ENCODE measurements at places on chromosomes 6 and 20.
A peak's percentile ranks its signal among the peaks of the same experiment; 100 is the strongest.

DNA sequence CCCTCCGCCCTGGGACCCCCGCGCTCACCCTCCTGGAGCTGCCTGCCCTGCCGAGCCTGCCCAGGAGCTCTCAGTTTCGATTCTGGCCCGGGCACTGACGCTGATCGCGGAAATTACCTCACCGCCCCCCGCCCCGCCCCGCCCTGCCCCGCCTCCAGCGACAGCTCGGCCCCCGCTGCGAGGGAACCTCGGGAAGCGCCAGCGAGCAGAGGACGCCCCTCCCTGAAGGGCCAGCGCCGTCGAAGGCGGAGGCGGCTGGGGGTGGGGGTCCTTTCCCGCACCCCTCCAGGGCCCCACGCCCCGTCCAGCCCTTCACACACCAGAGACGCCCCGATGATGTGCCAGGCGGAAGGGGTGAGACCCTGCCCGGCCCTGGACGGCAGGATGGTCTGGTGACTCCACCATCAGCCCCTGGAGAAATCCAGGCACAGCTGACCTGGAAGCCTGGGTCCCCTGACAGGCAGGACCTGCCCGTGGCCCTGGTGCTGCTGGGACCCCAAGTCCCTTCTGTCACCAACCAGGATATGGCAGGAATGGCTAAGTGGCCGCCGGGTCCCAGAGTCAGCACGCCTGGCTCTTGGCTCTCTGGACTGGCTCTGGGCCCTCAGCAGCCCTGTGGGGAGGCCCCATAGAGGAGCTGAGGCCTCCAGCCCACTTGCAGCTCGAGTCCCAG, at the start of gene HELZ2:
Gene HELZ2, minus strand, starts transcription at position 84 of the 673 bp plus-strand sequence. CDS start 1,854 bp downstream, outside the sequence.
- peak; percentile 82 for DNase-seq

- DNase-seq: no peak
These were observed 257.5 kb downstream of the ARID1B start for GRCh38 chr6:157034436-157035230.

DNA sequence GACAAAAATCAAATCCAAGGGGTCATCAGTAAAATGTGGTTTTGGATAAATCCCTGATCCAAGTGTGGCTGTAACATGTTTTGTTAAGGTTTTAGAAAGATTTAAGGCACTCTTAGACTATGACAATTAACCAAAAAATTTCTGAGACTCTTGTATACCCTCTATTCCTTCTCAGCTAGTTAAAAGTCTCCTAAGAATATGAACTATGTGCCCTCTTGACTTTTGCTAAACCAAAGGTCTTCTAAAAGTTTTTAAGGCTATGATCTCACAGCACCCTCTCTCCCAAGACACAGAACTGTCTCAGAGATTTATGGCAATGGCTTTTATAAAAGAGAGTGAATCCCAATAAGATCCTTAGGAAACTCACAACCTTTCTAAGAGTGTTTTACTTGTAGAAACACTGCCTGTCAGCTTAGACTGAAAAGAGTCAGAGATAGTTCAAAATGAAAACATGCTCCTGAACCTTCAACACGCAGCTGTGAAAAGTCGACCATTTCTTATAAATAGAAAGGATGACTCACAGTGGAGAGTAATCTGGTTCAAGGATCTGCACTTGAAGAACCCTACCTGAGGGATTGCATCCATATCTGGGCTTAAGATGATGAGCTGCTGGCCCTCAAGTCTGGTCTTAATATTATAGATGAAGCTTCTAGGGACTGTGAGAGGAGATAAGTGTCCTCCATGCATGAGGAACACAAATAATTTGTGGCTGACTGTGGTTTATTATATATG, 388.4 kb upstream of the GJE1 start:
- DNase-seq: no peak

- no peak for DNase-seq
These were observed 5.5 kb upstream of the TFAP2D start for GRCh38 chr6:50707652-50708300.

All from Caco-2 (cell line).